Stimulated activated memory B cell treated with anti-CD40 and anti-IgM and Interleukin-4, amounts not matched to agents 10 μg/mL and 1 μg/mL and 100 μg/mL, for 72 hours (primary cell): ENCODE measurements at places on chromosomes 2 and 18.

GRCh38 chr2:205651719-205652118 lies 30.6 kb upstream of the NRP2 start:
- peak; percentile 75 for ATAC-seq

- no peak for ATAC-seq
These were observed 129.8 kb downstream of the HNMT start for GRCh38 chr2:138094031-138094430.

- peak; percentile 6 for ATAC-seq
These were observed 33.7 kb upstream of the TAF1B start for GRCh38 chr2:9809448-9810088.

DNA sequence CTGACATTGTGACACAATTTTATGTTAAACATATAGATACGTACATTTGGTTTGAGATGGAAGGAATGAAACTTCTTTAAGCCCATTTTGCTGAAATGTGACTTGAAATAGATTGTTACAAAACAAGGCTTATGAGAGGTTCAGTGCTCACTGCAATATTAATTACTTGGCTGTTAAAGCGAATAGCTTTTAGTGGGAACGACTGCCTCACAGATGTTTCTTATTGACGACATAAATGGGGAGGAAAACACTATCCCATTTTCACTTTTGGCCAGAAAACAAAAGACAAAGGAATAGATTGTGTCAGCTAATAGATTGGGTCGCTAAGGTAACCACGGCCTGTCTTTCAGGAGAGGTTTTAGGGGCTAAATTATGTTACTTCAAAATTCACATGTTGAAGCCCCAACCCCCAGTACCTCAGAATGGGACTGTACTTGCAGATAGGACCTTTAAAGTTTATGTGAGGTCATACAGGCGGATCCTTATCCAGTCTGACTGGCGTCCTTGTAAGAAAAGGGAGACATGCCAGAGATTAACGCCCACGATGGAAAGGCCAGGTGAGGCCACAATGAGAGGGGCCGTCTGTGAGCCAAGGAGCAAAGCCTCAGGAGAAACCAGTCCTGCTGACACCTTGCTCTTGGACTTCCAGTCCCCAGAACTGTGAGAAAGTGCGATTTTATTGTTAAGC lies 10.8 kb downstream of the INPP1 start:
- no peak for ATAC-seq

- no peak for ATAC-seq
These were observed 84.5 kb upstream of the ARHGAP28 start for GRCh38 chr18:6644836-6645627.

DNA sequence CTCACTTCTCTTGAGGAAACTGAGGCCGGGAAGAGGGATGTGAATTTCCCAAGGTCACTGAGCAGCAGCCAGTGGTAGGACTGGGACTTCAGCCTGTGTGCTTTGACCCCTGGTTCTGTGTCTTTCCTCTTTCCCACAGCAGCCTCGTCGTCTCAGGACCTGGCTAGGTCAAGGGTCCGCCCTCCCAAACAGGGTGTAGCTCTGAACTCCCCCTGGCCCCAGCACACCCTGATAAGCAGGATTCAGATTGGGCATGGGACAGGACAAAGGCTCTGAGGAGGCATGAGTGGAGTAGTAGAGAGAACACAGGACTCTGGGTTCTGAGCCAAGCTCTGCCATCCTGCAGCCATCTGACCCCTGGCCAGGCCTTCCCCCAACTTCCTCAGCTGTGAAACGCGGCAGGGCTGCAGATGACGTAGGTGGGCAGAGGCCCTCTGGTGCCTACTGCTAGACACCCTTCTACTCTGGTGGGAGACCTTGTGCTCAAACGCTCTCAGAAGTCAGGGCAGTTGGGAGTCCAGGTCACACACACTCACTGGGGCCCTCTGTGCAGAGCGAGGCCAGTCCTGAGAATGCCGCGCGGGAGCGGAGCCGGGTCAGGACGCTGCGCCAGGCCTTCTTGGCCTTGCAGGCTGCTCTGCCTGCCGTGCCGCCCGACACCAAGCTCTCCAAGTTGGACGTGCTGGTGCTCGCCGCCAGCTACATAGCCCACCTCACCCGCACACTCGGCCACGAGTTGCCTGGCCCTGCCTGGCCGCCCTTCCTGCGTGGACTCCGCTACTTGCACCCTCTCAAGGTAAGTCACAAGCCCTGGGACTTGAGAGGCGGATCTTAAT lies 984 bp downstream of the TCF23 start:
- no peak for ATAC-seq
